Cortex of kidney (tissue), 1 donor: ENCODE measurements at places on chromosomes 1 and 21.

- no peak for DNase-seq
Measured at GRCh38 chr1:99755664-99756063, 10.8 kb downstream of the FRRS1 start.

GRCh38 chr1:113784104-113784779 lies 25.0 kb upstream of the PHTF1 start:
- DNase-seq: no peak

DNA sequence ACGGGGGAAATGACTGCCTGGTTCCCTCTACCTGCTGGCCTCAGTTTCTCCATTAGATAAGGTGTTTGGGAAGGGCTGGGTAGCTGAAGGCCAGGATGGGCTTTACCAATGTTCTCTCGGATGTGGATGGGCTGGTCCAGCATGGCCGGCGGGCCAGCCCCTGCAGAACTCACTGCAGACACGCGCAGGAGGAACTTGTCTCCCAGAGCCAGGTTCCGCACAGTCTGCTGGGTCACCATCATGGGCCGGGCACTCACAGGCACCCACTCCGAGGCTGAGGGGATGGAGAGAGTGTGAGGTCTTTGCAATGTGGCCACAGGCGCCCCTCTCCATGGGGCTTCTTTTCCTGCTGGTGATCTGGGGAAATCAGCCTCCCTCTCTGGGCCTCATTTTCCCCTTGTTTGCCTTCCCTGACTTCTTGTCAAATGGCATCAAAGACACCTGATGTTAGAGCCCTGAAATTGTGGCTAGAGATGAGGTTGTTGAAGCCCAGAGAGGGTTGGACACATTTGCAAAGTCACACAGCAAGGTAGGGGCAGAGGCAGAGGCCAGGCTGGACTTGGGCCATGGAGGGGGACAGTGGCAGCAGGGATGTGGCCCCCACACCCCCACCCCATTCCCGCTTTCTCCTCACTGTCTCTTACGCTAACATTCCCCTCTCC lies 1.2 kb downstream of the MYBPH start:
- DNase-seq: no peak

- no peak for DNase-seq
Measured at GRCh38 chr1:157106813-157107189, 7.2 kb upstream of the ETV3L start.
